Right forelimb (tissue), 1 donor: ENCODE measurements at places on chromosomes 7 and 10.

- no peak for DNase-seq
These were observed 46.7 kb downstream of the BMPR1A start for GRCh38 chr10:86803156-86803555.

DNA sequence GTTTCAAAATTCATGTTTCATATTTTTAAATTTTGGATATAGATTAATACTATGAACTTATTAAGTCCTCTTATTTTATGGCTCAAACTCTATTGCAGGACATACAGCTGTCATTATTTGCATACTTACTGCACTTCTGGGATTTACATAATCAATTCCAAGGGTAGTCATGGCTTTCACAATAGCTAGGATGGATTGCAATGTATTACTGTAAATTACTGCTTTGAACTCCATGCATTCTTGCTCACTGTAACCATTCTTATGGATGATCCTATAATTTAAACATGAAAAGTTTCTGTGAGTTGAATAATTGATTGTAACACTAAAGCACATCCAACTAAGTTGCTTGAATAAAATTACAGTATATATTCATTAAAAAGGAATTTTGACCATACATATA, 23.5 kb downstream of the GNAT3 start:
- no peak for DNase-seq

DNA sequence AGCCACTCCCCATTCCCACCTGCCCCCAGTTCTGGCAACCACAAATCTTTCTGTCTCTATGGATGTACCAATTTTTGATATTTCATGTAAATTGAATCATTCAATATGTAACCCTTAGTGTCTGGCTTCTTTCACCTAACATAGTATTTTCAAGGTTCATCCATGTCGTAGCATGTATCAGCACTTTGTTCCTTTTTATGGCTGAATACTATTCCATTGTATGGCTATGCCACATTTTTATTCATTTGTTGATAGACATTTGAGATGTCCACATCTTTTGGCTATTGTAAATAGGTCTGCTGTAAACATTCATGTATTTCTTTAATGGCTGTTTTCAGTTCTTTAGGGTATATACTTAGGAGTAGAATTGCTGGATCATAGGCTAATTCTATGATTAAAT, 270.5 kb downstream of the FGFR2 start:
- DNase-seq, result no peak

DNA sequence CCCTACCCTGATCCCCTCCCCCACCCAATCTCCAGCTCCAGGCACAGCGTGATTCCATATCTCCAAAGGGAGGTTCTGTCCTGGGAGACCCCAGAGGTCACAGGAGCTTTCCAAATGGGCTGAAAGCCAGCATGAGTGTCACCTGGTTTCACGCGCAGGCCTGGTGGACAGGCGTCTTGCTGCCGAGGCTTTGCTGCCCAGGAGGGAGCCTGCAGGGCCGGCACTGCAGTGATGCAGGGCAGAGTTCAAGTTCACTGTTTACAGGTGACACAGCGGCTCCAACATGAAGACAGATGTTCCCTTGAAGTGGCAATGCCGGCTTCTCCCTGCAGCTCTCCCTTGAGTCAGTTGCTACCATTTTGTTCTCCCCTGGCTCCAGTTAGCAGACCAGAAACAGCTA, 104.3 kb downstream of the TCERG1L start:
- no peak for DNase-seq

DNA sequence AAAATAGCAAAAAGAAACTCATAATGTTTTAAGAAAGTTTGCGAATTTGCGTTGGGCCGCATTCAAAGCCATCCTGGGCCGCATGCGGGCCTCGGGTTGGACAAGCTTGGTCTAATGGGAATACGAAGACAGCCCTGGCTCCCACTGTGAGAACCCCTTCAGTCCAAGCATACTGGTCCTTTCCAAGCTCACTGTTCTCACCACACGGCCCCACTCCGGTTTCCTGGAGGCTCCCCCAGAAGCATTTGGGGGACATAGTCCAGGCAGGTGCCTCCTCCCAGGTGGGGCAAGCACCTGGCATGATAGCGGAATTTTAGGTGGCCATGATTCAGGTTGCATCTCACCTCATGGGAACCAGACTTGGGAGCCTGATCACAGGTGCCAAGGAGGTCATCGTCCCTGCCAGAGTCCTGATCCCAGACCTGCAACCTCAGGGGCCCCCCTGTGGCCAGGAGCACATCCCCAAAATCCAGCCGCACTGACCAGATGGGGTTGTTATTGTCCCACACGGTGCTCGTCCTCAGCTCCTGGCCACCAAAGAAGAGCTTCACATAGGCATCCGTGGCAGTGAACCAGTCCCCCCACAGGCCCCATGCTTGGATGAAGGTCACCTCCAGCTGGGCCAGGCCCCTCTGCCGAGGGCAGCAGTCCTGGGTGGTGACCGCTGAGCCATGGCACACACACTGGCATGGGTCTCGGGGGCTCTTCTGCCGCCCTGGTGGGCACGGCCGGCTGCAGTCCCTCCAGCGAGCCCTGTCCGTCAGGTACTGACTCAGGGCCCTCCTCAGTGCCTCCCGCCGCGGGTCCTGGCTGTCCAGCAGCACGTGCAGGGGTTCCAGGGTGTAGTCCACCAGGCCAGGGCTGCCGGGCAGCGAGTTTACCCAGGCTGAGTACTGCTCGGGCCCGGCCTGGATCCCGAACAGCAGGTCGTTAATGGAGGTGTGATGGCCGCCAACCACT, 4.4 kb downstream of the PRF1 start:
- DNase-seq, result no peak

- no peak for DNase-seq
These were observed 248.0 kb downstream of the PRPF18 start for GRCh38 chr10:13834581-13835286.

- peak; percentile 75 for DNase-seq
These were observed 67.8 kb downstream of the TBX20 start for GRCh38 chr7:35185908-35186731.
